LoVo (cell line): ENCODE measurements at places on chromosomes 16 and 17.
A peak's percentile ranks its signal among the peaks of the same experiment; 100 is the strongest.

GRCh38 chr16:80622007-80622406 is 81.2 kb downstream of the DYNLRB2 start:
- DNase-seq: no peak

DNA sequence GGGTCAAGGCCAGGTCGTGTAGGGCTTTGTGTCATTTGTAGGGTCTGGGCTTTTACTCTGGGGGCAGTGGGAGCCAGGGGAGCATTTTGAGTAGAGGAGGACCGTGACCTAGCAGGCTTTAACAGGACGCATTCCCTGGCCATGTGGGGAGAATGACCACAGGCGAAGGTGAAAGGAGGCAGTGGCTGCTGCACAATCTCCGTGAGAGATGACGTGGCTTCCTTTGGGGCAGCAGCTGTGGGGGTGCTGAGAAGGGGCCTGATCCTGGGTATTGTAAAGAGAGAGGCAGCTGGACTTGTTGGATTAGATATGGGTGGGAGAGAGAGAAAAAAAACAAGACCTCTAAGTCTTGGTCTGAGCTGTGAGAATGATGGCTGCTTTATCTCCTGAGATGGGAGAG is 46.0 kb downstream of the KATNIP start:
- DNase-seq: no peak

DNA sequence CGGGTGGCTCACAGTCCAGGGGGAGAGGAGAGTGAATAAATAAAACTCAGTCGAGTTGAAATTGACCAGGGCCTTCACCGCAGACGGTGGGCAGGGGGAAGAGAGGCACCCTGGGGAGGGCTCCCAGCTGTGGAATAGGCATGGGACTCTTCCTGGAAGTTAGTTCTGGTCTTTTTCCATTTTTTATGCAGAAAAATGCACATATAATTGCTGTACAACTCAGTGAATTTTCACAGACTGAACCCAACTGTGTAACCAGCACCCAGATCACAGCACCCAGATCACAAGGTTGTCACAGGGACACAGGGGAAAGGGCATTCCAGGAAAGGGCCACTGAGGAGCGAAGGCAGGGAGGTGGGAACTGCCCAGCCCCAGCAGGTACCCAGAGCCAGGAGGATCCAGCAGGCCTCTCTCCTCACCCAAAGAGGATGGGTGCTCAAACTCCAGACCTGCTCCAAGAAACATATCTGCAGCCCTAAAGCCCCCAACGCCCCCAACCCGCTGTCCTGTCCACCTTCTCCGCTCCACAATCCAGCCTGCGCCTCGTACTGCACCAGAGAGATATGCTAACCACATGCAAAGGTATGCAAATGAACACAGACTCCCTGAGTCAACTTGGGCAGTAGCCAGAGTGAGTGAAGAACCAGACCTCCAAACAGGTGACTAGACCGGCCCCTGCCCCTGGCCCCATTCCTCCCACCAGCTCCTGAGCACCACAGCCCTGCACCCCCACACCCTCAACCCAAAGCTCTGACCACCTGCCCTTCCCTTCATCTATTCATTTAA is 29.1 kb upstream of the EIF1 start:
- no peak for DNase-seq

DNA sequence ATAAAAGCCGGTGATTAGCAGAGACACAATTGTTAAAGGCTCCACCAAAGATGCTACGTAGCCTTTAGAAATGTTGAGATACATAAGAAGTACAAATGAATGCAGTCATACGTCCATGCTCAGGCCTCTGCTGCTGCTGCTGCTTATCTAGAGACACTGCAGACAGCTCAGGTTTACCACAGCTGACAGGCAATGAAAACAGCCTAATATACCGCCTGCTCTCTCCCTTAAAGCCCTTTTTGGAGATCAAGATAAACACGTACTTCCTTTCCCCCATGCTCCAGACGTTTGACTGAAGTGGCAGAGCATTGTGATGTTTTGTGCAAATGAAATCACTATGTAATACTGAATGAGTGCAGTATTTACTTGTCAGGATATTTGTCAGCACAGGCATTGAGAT is 185.3 kb downstream of the AATF start:
- no peak for DNase-seq

DNA sequence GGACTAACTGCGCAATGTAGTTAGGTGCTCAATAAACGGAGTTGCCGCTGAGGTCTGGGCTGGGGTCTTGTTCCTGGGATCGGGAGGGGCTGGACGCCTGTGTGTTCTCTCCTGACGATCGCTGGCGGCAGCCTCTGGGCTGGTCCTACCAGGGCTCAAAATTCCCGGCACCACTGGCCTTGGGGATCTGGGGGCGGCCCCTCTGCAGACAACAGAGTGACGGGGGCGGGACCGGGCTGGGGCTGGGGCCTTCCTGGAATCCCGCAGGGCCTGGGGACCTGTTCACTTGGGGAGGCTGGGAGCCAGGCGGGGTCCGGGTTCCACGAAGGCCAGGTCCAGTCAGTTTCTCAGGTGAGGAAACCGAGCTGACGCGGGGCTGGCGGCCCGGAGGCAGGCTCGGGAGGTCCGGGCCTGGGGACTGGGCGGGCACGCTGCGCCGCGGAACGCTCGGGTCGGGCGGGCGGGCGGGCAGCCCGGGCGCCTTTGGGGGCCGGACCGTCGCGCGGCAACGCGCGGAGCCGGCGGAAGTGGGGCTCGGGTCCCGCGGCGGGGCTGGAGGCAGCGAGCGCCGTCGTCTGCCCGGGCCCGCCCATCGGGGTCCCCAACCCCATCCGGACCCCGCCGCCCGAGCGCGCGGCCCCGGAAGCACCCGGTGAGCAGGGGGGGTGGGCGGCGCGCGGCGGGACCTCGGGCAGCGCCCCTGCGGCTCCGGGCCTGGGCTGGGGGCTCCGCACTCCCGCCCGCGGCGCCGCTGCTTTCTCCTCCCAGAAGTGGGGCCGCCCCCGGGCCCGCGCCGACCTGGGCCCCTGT is at the start of gene PIGQ:
TSS of gene PIGQ (plus strand) at position 524 of the 810 bp plus-strand sequence. CDS start 4,107 bp downstream, outside the sequence.
- DNase-seq: peak; percentile 60

DNA sequence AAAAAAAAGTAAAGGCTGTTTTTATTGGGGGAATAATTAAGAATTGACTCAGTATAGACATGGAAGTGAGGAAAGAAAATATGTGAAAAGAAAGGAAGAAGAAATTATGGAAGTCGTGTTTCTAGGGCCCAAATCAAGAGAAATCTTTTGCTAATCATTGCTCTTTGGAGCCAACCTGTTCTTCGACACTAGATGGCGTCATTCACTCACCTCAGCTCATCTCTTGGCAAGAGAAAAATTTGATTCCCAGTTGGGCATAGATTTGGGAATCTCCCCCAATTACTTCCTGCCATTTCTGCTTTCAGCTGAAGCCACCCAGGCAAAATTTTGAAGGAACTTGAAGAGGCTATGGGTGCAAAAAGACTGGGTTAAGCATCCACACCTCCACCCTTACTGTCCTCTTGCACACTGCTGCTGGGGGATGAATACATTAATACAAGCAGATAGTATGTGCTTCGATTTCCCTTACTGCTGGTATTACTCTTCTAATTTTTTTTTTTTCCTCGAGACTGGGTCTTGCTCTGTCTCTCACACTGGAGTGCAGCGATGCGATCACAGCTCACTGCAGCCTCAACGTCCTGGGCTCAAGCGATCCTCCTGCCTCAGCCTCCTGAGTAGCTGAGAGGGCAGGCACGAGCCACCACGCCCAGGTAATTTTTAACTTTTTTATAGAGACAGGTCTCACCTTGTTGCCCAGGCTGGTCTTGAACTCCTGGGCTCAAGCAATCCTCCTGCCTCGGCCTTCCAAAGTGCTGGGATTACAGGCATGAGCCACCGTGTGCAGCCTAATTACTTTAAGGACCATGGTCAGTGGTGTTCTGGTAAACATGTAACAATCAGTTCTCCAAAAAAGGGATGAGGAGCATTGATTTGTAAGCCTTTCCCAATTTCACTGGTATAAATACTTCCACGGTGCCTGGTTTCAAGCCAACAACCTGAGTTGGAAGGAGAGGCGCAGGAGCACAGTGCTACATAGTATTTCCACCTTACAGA is 13.5 kb downstream of the PSMD7 start:
- DNase-seq: peak; percentile 52

- no peak for DNase-seq
These were observed 19.4 kb upstream of the CRISPLD2 start for GRCh38 chr16:84800158-84800978.

DNA sequence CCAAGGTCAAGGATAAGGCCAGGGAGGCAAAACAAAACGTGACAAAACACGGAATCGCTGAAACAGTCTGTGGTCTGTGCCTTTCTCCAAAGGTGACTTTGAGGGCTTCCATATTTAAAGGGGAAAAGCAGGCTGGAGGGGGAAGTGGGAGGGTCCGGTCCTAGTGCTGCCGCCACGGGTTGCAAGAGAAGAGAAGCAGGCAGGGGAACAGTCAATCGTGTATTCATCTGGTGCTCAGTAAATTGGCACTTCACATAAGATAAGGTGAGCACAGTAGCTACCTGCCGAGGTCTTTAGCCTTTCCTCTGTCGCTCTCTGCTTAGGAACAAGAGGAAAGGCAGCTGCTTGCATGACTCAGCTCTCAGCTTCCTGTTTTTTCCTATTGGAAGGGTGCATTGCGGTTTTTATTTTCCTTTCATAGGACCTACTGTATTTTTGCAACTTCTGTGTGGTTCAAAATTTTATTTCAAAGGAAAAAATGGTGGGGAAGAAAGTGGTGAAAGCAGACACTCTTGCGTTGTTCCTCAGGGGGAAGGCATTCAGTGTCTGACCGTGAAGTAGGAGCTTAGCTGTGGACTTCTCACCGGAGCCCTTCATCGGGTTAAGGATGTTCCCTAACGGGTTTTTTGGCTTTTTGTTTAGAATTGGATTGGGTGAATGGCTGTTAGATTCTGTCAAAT is 7.1 kb upstream of the LGALS3BP start:
- peak; percentile 50 for DNase-seq

DNA sequence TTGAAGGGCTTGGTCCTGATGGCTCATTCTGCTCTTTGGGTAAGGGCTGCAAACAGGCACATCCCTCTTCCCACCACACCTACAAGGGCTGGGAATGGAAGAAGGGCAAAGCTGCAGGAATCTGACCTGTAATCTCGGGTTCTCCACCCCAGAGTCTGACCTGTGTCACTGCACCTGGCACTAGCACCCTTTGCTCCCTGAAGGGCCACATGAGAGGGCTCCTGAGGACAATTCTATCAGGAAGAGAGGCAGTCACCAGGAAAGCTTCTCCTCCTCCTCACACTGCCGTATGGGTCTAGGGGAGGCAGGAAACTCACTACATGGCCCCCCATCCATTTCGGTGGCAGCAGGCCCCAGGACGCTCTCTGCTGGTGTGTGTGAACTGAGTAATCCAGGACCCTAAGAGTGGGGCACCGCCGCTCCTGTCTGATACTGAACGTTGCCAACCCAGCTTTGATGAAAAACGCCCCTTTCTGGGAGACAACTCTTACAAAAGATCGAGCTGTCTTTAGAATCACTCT is 26.4 kb downstream of the TTLL6 start:
- DNase-seq: no peak

DNA sequence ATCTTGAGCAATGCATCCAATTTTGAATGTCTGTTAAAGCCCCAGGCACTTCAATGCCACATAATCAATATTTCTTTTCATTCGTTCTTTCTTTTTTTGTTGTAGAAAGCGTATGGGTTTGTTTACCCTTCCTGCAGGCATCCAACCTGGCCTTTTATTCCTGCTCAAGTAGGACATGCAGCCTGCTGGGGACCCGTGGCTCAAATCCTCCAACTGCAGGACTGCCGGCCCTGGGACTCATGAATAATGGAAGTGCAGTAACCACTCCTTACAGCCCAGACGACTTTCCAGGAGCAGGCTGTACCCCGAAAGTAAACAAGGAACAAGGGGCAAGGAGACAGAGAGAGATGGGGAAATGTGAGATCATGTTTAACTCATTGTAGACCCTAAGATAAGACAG is 126.4 kb downstream of the SALL1 start:
- DNase-seq: no peak

- DNase-seq: no peak
These were observed 14.0 kb upstream of the KATNB1 start for GRCh38 chr16:57721356-57722209.

- no peak for DNase-seq
These were observed 14.2 kb upstream of the ST6GALNAC2 start for GRCh38 chr17:76599694-76600460.

DNA sequence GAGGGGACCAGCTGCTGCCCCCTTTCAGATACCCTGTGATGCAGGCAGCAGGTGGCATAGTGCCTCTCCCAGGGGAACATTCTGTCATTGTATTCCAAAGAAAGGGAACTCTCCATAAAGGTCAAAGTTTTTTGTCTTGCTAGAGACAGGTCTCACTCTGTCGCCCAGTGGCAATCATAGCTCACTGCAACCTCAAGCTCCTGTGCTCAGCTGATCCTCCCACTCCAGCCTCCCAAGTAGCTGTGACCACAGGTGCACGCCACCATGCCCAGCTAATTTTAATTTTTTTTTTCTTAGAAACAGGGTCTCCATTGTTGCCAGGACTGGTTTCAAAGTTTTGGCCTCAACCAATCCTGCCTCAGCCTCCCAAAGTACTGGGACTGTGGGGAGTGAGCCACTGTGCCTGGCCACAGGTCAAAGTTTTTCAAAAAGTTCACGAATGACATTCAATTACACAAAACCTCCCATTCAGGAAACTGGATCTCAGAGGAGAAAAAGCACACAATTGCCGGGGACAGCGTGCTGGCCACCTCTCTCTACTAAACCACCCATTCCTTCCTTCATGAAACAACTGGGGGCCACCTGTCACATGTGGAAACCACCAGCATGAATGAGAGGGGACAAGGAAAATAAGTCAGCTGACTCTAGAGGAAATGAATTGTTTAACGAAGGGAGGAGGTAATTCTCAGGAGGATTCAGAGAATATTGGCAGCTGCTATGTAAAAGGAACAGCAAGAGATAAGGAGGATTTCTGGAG is 80.0 kb downstream of the MARCHF10 start:
- no peak for DNase-seq

DNA sequence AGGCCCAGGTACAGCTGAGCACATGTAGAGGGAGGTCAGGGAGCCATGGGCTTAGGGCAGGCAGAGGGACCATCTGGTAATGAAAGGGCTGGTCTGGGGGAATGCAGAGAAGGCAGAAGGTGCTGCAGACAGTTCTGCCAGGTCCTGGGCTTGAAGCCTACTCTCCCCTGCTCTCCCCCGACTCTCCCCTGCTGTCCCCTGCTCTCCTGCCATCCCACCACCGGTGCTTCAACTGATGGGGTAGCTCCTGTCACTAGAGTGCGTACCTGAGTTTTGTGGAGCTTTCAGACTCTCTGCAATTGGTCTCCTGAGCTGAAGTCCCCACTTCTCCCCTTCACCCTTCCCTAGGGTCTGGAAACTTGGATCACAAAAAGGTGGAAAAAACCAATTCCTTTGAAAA is 37.3 kb upstream of the PHOSPHO1 start:
- no peak for DNase-seq

DNA sequence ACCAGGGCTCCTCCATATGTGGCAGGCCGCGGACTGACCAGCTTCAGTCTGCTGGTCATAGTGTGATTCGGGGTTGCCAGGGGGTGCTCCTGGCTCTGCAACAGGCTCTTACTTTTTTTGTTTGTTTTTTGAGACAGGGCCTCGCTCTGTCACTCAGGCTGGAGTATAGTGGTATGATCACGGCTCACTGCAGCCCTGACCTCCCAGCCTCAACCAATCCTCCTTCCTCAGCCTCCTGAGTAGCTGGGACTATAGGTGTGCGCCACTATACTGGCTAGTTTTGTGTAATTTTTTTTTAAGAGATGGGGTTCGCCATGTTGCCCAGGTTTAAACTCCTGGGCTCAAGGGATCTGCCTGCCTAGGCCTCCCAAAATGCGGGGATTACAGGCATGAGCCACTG is 11.8 kb upstream of the KCNH6 start:
- no peak for DNase-seq
